NCI-H2171 (cell line): ENCODE measurements at places on chromosomes 1 and 21.

DNA sequence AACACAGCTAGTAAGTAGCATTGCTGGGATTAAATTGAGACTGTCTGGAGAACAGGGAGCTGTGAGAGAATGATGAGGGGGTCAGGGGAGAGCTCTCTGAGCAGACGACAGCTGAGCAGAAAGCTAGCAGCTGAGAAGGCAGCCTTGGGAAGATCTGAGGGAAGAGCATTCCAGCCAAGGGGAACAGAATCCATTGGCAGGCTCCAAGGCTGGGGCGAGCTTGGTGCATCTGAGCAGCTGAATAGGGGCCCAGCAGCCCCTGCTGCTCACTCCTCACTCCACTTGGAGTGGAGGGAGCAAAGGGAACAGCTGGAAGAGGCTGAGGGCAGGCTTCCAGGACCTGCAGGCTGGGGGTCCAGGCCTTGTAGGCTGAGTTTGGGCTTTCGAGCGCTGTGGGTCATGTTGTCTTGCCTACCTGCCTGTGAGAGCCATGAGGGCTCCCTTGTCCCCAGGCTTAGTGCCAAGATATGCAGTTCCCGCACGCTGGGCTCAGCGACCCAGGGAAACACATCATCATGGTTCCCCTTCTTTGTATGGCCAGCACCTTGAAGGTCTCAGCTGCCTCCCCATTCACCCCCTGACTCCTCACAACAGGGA is 10.5 kb downstream of the ACOT11 start:
- no peak for DNase-seq

DNA sequence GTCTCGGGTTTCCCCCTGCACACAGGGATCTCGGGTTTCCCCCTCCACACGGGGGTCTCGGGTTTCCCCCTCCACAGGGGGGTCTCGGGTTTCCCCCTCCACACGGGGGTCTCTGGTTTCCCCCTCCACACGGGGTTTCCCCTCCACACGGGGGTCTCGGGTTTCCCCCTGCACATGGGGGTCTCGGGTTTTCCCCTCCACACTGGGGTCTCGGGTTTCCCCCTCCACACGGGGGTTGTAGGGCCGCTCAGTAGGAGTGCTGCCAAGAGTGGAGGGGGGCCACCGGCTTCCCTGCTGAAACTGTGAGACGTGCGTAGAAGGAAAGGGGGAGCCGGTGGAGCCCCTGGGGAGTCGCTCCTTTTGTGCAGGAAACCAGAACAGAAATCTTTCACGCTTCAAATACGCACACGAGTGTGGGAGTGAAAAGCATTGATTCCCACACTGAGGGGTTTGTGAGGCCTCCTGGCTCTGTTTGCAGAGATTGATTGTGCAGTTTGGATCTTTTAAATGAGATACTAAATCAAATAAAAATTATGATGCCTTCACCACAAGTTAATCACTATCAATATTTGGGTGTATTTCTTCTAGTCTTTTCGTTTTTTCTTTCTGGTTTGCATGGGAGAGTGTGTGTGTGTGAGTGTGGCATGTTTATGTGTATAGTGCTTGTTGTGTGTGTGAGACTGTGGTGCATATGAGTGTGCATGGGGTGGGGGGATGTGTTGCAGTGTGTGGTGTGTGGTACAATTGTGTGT is 54.3 kb upstream of the TRAPPC10 start:
- peak; percentile 67 for DNase-seq

DNA sequence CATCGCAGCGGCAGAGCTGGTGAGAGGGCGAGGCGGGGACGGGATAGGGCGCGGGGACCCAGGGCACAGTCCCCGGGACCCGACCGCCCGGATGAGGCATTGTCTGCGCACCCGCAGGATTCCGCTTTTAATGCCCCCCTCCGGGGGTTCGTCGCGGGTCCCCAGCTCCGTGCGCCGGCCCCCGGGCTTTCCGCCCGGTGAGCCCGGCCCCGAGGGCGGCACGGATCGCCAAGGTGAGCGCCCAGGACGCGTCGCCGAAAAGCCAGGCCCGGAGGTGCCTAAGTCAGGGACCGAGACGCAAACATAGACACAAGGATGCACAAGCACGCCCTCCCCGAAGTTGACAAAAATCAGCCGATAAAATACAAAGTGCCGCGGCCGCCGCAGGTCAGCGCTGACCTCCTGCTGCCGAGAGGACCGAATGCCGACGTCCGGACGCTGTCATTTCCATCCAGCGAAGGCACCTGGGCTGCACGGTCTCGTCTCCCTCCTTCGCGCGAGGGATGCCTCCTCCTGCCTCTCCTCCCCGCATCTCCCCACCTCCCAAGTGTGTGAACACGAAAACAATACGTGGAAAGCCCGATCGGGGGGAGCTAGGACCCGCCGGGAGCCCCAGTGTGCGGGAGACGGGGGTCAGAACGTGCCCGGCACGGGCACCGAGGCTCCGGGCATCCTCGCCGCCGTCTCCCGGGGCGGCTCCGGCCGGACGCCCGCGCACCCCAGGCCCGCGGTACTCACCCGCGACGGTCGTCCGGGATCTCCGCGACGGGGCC is 101.1 kb upstream of the SOD1 start:
- peak; percentile 65 for DNase-seq

GRCh38 chr1:223872308-223872901 is 26.7 kb upstream of the TP53BP2 start:
- no peak for DNase-seq

GRCh38 chr1:66374148-66374547 is 159.8 kb upstream of the SGIP1 start:
- DNase-seq = no peak
